Esophagus squamous epithelium (tissue), 5 donors: ENCODE measurements at places on chromosomes 7 and 10. TPM values are rescaled to one million over a fixed set of nuclear protein-coding genes. Genes with fewer than 3 reads are reported as not detected.

Gene POM121L12
- not detected for total RNA-seq

Gene SUGCT
- total RNA-seq = 4.4 TPM

DNA sequence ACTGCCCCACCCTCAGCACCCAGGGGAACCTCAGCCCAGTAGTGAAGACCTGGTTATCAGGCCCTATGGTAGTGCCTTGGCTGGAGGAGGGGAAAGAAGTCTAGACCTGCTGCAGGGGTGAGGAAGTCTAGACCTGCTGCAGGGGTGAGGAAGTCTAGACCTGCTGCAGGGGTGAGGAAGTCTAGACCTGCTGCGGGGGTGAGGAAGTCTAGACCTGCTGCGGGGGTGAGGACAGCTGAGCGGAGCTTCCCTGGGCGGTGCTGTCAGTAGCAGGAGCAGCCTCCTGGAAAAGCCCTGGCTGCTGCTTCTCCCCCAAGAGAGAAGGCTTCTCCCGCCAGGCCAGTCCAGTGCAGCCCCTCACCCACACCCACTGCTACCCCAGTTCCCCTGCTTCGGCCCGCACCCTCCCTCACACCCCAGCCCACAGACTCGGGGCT is 6.3 kb downstream of the NOS3 start:
- DNase-seq = no peak

DNA sequence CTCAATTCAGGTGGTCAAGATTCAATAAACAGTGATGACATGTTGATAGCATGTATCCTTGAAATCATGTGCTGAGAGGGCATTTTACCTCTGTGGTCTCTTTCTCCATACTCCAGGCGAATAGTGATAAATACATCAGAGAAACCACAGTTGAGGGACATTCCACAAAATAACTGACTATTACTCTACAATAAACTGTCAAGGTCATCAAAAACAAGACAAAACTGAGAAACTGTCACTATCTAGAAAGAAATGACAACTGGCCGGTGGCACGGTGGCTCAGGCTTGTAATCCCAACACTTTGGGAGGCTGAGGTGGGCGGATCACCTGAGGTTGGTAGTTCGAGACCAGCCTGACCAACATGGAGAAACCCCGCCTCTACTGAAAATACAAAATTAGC is 16.2 kb downstream of the SFR1 start:
- no peak for DNase-seq

DNA sequence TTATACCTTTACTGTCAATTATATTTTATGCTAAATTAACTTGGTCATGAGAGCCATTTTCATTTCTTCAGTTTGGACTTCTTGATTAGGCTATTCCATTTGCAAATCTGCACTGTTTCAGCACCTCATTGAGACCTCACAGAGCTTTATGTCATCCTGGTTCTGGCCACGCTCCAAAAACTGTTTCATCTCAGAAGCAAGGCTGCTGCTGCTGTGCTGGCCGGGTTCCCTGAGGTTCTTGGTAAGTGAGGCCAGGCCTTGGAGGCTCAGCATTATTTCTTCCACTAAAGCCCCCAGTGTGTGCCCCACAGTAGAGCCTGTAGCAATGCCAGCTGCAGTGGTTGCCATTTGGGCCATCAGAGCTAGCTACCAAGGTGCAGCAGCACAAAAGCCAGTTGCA is 7.8 kb upstream of the ZNF485 start:
- DNase-seq = no peak

DNA sequence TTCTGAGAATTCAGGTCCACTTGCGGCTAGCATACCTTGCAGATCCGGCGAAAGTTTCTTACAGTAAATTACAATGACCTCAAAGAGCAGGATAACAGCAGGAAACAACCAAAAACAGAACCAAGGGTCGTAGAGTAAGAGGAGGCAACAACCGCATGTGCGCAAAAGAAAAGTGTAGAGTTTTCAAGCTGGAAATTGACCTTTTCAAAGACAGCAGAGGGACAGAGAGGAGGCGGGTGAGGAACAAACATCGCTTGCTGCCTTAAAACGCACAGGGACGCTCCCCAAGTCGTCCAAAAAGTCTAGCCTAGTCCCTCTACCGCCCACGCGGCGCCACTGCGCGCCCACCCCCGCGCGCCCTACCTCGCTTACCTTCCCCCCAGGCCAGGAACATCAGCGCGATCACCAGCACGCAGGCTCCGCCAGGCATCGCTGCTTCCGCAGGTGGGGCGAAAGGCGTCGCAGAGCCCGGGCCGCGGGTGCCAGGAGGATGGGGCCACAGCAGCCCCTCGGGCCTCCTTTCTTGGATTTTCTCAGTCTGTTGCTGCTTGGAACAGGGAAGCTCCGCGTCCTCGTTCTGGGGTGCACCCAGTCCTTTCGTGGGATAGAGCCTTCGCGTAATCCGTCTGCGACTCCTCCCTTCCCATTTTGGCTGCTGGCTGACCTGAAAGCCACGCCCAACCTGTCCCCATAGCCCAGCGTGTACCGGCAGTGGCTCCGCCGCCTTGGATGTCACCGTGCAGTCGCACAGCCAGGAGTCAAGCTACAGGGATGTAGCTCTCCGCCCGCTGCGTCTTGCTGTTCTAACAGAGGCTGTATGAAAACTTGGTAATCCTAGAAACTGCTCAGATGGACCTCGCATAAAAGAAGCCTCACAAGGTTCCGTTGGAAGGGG is at the start of gene VWDE:
Gene VWDE, minus strand, starts transcription at position 579 of the 895 bp plus-strand sequence. Its CDS starts 149 bp downstream, at position 430.
- DNase-seq = no peak

DNA sequence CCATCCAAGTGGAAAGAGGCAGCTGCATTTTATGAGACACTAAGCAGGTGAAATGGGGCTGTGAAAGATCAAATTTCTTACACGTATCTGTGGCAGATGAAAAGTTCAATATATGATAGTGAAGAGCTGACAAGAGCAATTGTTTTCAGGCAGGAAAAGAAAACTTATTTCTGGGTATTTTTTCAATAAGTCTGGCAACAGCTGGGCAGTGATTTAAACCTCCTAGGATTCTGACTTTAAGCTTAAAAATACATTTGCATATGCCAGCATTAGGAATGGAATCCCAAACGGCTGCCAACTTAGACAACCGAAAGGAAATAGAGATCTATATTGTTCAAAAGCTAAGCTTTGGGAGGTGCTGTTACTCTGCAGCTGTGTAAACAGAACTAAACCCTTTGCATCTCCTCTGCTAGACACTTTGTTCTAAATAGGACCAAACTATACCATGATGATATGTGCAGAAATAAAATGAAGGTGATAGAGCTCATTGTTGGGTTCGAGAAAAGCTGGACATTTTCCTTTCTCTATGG is 26.1 kb downstream of the DYNC1I1 start:
- DNase-seq = no peak

GRCh38 chr7:3158341-3158760 is 114.7 kb upstream of the CARD11 start:
- DNase-seq = no peak

DNA sequence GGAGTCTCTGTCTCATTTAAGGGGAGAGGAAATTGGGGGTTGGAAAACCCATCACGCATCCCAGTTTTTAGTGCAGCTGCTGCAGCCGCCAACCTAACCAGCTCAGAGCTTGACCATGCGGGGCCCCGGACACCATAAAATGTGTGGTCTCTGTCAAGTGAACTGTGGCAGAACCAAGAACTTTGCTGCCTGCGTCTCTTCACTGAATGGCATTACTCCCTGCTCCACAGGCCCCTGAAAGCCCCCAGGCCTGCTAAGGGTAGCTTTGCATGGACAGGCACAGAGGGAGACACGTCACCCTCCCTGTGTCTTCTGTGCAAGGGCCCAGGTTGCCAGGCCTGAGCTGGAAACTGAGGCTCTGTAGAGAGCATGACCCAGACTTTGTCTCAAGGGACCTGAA is 144.6 kb upstream of the GPR26 start:
- DNase-seq = no peak

DNA sequence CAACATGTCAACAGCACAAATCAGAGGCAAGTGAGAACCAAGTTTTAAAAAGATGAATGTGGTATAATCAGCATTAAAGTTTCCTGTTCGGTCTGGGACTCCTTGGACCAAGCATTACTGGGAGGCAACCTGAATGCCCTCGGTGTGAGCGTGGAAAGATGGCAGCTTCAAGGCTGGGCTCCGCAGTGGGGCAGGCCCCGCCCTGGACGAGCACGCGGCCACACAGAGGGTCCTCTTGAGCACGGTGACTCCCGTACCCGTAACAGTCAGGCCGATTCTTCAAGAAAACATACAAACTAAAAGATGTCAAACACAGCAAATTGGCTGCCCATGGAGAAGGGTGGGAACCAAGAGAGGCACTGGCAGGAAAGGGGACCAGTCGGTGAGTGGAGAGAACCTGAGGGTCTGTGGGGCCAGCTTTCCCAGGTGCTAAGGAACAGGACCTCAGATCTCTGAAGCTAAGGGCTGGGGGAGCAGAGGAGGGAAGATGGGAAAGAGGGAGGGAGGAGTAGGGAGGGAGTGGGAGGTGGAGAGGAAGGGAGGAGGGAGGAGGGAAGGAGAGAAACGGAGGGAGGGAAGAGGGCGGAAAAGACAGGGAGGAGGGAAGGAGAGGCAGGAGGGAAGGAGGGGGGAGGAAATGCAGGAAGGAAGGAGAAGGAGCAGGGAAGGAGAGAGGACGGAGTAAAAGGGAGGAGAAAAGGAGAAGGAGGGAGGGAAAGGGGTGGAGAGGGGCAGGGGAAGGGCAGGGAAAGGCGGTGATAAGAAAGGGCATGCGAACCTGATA is 71.2 kb upstream of the FAM20C start:
- no peak for DNase-seq
